Activated CD8-positive, alpha-beta memory T cell treated with anti-CD3 and anti-CD28 coated beads for 4 hours (primary cell): ENCODE measurements at places on chromosomes 3 and 15.

- DNase-seq: no peak
Measured at GRCh38 chr15:98288091-98288590, 327.6 kb downstream of the ARRDC4 start.

DNA sequence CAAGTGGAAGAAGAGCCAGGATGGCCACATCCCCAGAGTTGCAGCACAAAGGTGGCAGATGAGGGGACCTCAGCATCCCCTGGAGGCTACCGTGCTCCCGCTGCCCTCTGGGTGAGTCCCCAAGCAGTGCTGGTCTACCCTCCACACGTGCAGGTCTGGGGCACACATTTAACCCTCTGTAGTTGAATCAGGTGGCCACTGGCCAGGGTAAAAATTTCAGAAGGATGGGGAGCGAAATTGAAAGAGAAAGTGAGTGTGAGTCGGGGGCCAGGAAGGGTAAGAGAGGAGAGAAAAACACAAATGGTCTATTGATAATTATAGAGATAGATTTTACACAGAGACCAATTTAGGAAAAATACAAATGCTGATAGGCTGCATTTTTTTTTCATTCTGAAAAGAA lies 139.5 kb upstream of the EIF1B start:
- DNase-seq: no peak

GRCh38 chr3:178120367-178120766 lies 415.9 kb upstream of the KCNMB2 start:
- DNase-seq: no peak

- DNase-seq: no peak
Measured at GRCh38 chr3:124034016-124034843, 42.3 kb upstream of the ROPN1 start.

DNA sequence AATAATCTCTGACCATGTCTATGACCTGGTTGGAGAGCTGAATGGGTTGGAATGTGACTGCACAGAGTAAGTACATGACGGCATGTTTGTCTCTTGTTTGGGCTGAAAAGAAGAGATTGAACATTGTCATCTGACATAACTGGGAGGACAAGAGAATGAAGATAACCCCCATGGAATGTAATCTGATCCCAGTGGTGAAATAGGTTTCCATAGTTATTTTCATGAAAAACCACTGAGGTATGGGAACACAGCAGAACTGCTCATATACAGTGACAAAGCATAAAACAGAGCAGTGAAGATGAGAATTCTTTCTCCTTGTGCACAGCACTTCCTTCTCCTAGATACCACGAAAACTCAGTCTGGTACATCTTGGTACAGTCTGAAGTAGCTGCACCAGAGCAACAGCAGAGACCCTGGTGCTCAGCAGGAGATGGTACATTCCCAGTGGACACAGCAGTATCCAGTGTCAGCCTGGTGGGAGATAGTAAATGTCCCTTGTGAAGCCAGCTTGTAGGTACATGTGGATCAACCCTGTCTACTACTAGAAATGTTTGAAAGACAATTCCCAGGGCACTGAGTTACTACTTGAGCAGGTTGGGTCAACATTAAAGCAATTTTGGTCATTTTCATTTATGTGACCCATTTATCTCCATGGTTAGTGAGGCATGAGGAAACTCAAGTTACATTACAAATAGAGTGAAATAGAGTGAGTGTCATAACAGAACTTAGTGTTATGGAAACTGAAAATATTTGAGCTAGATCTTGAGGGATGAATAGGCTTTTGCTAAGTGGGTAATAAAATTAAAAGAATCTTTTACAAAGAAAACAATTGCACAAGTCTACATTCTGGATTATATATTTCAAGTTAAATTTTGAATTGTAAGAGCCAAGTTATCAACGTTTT lies 178.3 kb downstream of the SUCNR1 start:
- no peak for DNase-seq

GRCh38 chr3:141147657-141148056 lies 84.0 kb upstream of the PXYLP1 start:
- no peak for DNase-seq

DNA sequence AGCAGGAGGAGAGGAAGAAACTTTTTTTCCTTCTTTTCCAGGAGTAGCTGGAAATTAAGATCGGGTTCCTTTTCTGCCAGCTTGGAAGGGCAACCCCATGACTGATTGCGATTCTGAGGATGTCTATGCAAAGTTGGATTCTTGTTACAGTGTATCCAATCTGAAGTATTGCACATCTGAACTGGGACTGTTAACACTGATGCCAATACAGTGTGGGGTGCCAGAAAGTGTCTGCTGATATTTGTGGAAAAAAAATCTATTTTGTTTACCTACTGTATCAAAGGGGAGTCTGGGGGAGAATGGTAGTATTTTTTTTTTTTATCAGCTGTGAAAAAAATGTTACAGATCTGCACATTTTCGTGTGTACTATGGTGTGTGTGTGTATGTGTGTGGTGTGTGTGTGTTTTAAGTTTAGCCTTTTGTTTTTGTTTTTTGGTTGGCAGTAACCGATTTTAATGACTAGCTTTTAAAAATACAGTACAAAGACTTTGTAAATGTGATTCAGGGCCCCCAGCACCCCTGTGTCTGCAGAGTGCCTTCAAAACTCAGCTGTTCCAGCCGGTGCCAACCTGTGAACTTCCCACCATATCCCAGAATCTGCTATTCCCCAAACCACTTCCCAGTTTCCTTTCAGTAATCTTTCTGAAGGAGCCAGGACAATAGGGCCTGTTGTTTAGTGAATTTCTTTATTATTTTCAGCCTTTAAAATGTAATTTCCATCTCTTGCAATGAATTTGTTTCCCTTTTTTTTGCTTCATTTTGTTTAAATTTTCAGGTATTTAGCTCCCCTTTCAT lies 1.9 kb downstream of the RAP2B start:
- DNase-seq: no peak

DNA sequence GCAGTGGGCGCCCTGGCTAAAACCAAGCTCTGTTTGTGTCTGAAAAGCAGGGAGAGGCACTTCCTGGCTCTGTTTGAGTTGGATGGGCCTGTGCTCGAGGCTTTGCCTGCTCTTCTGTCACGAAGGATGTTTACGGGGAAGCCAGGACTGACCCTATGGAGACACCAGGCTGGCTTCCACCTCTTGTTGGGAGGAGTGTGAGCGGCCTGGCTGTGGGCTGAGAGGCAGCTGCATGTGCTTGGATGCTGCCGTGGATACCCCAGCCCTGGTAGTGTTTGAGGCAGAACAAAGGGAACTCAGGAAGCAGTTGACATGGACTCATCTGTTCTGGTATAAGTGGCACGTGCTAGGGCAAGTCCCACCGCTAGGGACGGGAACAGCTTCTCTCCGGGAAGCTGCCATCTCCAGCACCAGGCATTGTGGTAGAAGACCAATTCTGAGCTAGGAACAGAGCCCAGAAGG lies 17.6 kb upstream of the SLC41A3 start:
- no peak for DNase-seq

DNA sequence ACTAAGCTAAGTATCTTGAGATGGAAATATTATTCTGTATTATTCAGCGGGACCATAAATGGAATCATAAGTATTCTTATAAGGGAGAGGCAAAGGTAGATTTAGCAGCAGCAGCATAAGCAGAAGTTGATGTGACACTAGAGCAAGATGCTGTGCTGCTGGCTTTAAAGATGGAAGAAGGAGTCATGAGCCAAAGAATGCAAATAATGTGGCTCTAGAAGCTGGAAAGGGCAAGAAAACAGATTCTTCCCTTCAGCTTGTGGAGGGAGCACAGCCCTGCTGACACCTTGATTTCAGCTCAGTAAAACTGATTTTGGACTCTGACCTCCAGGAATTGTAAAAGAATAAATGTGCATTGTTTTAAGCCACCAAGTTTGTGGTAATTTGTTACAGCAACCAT lies 144.2 kb upstream of the ANKRD28 start:
- DNase-seq: no peak

DNA sequence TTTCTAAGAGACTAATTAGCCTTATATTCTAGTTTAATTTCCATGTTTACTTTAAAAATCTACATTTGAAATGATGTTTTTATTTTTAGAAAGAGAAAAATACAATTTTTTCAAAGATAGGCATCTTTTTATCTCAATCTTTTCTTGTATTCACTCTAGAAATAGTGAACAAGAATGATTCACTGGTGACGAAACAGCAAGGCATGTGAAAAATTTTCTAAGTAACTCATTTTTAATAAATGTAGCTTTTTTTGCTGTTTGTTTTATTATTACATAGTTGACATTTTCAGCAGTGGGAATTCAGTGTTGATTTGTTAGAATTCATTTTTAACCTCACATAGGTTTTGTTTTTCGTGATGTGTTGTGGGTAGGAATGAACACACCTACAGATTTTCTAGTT lies 1226.4 kb downstream of the NSUN3 start:
- no peak for DNase-seq

DNA sequence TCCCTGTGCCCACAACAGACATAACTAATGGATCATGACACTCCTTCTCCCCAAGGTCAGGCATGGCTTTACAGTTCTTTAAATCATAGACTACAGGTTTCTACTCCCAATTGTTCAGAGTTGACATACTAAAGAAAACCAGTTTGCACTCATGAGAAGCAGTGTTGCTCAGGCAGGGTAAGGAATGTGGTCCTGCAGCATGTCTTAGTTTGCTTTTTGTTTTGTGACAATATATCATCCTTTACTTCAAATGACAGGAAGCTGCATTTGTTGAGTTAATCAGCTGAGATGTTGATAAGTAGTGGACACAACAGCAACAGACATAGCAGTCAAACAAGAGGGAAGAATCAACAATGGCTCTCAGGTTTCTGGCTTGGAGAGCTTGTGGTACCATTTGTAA lies 267.5 kb downstream of the SLCO3A1 start:
- no peak for DNase-seq

GRCh38 chr3:33758864-33759263 lies 39.6 kb upstream of the PDCD6IP start:
- no peak for DNase-seq

GRCh38 chr15:28885128-28885629 lies 595 bp upstream of the APBA2 start:
- no peak for DNase-seq

GRCh38 chr15:75786575-75786947 lies 56.7 kb upstream of the UBE2Q2 start:
- no peak for DNase-seq

DNA sequence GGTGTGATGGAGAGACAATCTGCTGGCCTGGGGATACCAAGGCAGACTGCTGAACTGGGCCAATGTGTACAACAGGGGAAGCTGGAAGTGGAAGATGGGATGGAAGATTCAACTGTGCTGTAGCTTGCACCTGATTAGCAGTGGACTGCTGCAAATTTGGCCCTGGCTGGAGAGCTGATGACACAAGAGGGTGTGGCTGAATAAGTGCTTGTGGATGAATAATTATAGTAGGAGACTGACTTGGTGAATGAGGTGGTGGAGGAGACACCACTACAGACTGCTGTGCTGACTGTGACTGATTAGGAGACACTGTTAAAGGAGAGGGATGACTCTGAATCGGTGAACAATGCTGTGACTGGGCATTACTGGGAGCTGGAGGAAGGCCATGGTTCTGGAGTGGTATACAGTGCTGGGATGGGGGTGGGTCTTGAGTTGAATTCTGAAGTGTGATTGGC lies 52.5 kb downstream of the PHC3 start:
- no peak for DNase-seq

DNA sequence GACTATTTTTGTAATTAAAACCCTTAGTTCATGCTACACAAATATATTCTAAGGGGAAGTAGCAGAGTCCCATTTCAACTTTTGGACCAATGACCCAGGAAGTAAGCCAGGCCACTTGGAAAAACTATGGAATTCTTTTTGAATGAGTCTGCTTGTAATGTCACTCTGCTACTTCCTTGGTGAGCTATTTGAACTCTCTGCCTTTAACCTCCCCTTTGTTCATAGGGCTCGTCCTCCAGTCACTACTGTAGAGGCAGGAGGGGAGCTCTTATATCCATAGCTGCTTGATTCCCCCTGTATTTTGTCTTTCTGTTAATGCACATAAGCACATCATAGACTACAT lies 119.6 kb downstream of the UACA start:
- DNase-seq: no peak

DNA sequence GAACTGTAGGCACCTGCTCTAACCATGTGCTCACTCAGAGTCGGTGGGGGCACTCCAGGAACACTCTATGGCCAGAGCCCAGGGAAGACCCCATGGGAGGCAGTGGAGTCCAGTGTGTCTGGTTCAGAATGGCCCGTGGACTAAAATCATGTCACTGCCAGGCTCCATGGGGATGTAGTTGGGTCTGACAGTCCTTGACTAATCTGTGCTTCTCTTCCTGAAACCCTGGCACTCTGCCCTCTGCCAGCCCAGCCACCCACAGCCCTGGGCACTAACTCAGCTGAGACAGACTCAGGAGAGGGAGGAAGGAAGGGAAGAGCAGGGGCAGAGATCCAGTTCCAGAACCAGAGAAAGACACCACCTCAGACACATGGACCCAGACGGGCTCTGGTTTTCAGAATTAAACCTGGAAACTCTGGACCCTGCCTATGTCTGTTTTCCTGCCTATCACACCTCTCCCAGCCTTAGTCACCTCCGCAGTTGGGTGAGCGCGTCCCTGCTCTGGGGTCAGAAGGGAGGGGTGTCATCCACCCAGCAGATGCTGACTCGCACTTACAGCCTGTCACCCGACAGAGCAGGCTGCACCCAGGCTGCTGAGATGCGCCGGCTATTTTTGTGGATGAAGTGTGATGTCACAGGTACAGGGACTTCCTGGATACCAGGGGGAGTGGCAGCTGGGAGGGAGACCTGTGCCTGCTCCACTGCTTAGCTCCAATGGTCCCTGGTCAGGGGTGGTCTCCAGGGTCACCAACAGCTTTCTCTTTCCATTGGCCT lies 56.8 kb upstream of the INSYN1 start:
- DNase-seq: no peak

- no peak for DNase-seq
Measured at GRCh38 chr3:69321301-69322157, 64.4 kb downstream of the FRMD4B start.

GRCh38 chr15:29031502-29032228 lies 145.9 kb downstream of the APBA2 start:
- DNase-seq: no peak
